Activated gamma-delta T cell (primary cell): ENCODE measurements at places on chromosomes 11 and 22.

DNA sequence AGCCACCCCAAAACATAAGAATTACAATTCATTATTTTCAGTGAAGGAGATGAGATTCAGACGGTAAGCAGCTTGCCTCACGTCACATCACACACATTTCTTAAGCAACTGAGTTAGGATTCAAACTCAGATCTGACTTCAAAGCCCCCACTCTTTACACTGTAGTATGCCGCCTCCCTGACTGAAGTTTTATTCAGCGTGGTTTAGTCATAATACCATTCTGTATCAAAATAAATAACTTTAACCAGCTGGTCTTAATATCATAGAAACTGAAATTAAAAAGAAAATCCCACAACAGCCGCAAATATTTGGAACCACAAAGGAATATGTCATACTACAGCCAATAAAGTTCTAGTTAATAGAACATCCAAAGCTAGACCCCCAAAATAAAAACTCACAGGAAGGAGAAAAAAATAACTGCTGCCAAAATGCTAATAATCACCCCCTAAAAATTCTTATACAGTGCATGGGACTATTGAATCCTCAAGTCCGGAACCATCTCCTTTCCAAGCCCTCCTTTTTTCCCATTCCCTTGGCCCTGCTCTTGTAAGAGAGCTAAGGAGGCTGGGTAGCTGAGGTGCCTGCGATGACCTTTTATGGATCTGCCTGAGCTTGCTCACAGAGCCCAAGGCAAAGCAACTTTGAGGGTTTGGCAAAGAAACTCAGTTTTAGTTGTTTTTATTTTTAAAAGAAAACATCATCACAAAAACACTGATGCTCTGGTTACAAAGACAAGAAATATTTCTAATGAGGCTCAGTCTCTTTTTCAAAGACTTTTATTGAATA lies 334.5 kb downstream of the TTC28 start:
- DNase-seq = no peak

DNA sequence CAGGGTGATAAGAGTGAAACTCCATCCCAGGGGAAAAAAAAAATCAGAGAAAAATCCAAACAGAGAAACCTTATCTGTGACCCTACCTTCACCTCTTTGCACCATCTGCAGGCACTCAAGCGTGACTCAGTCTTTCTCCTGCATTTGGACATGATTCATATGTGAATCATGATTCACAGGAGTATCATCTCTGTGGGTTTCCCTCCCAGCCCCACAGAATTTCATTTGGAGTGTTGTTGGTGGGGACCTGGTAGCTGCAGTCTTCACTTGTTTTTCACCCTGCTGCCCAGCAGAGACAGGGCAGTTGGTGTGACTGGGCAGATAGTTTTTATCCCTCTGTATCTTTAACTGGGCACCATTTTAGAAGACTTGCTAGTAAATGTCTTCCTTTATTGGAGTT lies 75.7 kb downstream of the DEPDC5 start:
- no peak for DNase-seq

DNA sequence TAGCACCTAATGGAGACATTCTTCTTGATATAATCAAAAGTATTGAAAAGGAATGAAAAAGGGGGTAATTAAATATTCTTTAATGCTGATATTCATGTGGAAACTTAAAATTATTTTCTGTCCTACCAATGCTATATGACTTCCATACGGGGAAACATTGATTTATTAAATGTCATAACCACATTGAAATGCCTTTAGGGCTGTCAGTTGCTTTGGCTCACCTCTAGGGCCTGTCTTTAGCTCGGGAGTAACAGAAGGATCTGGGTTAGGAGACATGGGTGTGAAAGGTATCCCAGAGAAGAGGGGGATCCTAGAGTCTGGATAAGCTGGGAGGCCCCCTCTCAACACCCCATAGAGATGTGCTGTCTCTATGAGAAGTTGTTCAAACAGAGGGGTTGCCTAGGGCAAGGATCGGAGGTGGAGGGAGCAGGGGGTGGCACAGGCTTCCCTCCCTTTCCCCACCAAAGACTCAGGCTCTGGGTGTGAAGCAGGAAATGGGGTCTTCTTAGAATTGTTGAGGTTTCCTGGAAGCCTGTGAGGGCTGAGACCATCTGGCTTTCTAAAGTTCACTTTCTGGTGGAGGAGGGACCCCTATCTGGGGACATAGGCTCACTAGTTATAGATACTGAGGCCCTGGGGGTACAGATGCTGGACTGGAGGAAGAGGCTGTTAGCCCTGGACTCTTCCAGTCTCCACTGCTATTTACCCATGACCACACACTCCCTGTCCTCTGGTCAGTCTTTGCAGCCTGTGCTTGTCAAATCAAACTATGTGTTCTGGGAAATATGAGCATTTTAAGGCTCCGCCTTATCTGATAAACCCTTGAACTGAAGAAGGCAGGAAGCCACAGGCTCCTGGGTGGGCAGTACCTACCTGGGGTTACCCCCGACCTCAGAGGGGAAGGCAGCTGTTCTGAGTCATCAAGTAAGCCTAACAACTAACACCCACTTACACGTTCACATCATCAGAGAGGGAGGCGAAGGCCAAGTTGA lies 55.8 kb upstream of the RRAS2 start:
- DNase-seq = no peak

DNA sequence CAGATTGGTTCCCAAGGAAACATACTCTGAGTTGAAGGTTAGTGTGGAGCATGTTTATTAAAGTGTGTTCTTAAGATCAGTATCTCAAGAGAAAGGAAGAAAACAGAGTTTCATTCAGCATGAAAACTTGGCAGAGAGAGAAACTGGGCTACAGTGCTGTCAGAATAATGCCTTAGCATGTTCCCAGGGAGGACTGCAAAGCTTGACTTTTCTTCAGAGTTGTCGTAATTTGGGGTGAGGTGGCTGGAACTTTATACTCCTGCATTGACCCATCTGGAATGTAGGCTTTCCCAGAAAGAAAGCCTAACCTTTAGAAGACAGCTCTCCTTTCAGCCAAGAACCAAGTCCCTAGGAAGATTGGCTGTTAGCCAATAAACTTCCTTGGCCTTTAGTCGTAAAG lies 190.8 kb upstream of the CNTN5 start:
- DNase-seq = no peak
